ENCODE measurements at places on chromosomes 3 and 15.
A peak's percentile ranks its signal among the peaks of the same experiment; 100 is the strongest.

GRCh38 chr3:55075846-55076245 lies 148.0 kb upstream of the LRTM1 start:
- DNase-seq: no peak

- DNase-seq: no peak
Observed at GRCh38 chr3:143329567-143330211, 210.1 kb downstream of the CHST2 start.

DNA sequence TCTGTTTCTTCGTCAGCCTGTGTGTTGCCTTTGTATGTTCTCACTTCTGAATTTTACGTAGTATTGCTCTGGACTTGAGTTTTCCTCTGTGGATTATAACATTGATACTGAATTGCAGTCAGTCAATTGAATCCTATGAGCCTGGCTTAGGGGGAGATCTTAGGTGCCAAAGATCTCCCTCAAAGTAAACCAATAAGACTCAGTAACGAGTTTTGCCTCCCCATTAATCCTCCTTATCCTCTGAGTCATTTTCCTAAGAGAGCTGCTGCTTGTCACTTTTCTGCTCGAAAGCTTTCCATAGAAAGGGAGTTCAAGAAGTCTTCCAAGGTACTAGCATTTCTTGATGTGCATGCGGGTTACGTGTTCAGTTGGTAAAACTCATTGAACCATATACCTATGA lies 126.4 kb downstream of the CHDH start:
- no peak for DNase-seq

DNA sequence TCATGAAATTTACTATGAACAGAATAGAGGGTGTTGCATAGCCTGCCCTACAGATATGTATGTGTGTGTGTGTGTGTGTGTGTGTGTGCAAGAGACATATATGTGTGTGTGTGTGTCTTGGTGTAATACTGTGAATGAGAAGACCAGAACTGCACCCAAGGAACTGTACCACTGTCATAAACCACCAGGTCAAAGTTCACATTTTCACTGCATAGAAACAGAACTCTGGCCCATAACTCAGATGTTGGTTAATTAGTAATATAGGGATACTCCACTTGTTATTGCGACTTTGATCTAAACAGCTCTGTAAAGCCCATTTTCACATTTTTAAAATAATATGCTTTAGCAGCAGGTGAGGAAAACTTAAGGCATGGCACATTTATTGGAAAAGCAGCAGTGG lies 111.8 kb downstream of the IGF2BP2 start:
- DNase-seq: no peak

- peak; percentile 54 for DNase-seq
Observed at GRCh38 chr3:149808209-149808829, 4.7 kb upstream of the RNF13 start.

DNA sequence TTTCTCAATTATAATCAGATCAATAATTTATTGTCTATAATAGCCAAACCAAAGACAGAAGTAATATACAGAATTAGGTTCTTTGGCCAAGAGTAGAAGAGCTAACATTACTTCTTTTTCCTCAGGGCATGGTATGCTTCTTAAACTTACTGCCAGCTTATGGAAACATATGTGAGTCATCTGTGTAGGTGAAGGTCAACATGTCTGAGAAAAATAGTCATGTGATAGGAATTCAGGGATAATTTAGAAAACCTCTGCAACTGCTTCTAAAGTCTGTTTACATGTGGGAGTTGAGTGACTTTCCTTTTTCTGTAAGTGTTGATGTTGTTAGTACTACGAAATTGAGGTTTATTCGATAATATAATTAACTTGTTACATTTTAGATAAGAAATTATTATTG lies 19.2 kb upstream of the MAP6D1 start:
- peak; percentile 64 for DNase-seq

DNA sequence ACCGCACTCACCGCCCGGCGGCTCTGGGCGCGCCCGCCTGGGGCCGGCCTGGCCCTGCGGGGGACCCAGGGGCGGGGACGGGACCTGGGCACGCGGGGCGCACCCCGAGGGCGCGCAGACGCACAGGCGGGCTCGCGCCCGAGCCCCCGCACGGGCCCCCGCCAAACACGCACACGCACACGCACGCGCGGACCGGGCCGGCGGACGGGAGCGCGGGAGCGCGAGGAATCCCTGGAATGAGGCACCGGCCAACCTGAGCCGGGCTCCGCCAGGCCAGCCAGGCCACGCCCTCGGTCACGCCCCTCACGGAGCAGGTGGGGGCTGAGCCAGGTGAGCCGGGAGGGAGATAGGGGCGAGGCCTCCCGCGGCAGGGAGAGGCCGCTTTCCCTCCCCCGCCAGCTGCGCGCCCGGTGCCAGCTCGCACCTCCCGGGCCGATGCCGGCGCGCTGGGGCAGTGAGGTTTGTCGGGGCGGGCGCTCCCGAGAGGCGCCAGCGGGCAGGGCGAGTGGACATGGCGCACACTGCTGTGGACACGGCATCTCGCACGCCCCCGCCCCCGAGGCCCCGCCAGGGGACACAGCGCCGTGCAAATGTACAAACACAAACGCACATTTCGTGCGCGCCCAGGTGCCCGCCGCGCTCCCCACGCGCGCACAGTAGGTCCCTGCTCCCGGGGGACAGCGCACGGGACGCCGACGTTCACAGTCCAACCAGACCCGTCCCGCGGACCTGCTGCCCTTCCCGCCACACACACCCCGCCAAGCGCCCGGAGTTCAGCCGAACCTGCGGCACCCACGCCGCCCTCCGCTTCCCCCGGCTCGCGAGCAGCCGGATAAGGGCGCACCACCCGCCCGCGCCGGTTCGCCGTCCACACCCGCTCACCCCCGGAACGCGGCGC lies 75.9 kb upstream of the VGLL4 start:
- DNase-seq: peak; percentile 97

- DNase-seq: no peak
Observed at GRCh38 chr3:71564361-71564760, 19.2 kb downstream of the FOXP1 start.

- DNase-seq: no peak
Observed at GRCh38 chr3:125313060-125313635, 62.0 kb downstream of the ZNF148 start.

- no peak for DNase-seq
Observed at GRCh38 chr3:195212033-195212748, 58.8 kb downstream of the XXYLT1 start.

GRCh38 chr3:96209699-96210098 lies 604.7 kb upstream of the EPHA6 start:
- peak; percentile 49 for DNase-seq

DNA sequence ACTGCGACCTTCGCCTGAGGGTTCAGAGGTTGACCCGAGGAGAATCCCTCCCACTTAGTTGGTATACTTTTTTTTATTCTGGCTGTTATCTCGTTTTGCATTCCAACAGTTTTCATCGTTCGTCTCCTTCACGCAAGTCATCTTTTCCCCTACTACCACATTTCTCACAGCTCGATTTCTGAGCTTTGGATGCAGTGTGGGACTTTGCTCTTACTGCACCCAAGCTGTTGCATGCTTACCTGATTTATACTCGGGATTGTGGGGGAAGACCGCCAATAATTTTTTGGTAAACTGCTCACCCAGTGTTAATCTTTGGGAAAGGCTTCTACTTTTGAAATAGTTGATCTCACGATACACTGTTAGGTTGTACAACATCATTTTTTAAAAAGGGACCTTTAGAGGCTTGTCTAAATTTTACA lies 702 bp downstream of the TBC1D23 start:
- DNase-seq: no peak

GRCh38 chr15:56737791-56738190 lies 4.5 kb upstream of the ZNF280D start:
- no peak for DNase-seq

DNA sequence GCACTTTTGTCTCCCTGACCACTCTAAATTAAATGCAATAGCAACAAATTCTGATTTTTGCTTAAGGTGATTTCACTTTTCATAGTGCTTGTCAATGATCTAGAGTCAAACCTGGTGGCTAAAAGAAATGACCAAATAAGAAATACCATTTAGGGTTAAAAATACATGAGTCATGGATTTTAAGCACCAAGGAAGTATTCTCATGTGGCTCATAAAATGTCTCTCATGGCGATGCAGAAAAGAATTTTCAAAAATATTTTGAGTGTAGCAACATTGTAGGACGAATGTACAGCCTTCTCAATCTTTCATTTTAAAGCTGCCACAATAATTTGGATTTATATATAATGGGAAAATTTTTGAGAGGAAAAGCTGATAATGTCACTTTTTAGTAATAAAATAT lies 193.6 kb downstream of the EPHA3 start:
- DNase-seq: no peak

DNA sequence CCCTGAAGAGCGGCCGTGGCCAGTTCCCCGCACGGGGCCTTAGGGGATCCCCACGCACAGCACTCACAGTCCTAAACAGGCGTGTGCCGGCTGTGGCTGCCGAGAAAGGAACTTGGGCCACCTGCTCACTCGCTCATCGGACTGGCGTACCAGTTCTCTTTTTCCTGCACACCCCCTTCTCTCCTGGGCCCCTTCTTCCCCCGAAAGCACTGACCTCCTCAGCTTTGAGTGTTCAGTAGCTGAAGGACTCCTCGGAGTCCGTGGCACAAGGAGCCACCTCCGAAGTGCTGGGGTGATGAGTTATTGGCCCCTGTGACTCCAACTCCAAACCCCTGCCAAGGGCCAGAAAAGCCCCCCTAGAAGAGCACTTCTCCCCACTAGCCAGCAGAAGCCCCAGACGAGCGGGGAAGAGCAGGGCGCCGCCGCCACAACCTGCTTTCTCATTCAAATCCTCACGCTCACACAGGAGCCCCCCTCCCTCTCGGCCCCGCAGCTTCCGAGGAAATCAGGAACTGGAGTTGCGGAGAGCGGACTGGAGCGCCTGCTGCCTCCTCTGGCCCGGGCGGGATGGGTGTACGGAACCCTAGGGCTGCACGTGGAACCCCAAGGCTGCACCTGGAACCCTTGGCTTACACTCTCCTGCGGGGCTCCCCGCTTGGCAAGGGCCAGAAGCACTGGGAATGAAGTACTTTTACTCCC lies at the start of gene PLCH1:
PLCH1 (minus strand) TSS at position 446 of the 699 bp plus-strand sequence. CDS start 40,847 bp downstream, outside the sequence.
- DNase-seq: peak; percentile 68

- no peak for DNase-seq
Observed at GRCh38 chr3:107416138-107416537, 38.9 kb downstream of the CCDC54 start.

- DNase-seq: no peak
Observed at GRCh38 chr3:145070795-145071194, 1090.2 kb downstream of the PLOD2 start.

- no peak for DNase-seq
Observed at GRCh38 chr3:195751560-195751959, 30.8 kb downstream of the MUC20 start.

- peak; percentile 100 for DNase-seq
Observed at GRCh38 chr3:189756582-189757078, 125.4 kb downstream of the TP63 start.

- no peak for DNase-seq
Observed at GRCh38 chr3:160472344-160472743, 22.8 kb upstream of the TRIM59 start.

DNA sequence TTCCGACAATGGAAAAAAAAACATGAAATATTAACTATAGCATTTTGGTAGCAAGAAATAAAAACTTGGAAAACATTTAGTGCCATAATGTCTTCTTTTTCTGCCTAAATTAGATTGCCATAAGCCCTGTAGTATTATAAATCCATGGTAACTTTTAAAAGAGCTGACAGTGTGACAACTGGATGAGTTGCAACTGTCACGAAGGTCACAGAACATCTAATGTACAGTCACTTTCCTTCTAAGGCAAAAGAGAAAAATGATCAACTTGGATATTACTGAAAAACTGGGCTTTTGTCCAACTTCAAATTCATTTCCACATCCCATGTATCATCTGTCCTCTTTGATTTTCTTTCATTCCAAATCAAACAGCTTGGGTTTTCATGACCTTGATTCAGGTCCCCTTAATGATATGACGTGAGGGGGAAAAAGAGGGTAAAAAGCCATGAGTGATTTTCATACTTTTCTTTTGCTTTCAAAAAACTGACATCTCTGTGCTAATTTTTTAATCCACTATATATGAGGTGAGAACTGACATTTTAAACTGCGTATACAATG lies 602 bp downstream of the CPB1 start:
- DNase-seq: no peak

DNA sequence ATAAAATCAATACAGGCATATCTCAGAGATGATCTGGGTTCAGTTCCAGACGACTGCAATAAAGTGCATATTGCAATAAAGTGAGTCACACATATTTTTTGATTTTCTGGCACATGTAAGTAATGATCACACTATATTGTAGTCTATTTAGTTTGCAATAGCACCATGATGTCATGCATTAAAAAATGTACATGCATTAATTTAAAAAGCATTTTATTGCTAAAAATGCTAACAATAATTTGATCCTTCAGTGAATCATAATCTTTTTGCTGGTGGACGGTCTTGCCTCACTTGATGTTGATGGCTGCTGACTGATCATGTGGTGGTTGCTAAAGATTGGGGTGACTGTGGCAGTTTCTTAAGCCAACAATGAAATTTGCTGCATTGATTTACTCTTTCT lies 511.1 kb downstream of the OTOL1 start:
- DNase-seq: no peak

GRCh38 chr3:184345317-184346144 lies 8.1 kb downstream of the FAM131A start:
- DNase-seq: peak; percentile 83

DNA sequence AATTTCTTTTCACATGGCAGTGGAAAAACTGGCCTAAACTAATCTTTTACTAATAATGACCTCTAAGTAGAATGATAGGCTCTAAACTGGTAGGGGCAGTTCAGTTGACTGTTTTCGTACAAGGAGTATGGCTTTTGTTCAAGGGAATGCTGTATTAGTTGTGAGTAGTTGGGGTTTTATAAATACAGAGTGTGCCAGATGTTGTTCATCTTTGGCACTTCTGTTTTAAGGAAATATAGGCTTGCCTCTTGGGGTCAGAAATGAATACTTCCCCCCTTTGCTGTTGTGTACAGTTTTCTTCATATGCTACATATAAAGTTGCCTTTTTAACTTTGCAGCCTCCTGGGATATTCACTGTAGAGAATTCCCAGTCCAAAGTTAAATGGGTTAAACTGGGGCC lies 181.0 kb upstream of the CGNL1 start:
- DNase-seq: no peak
